ENCODE measurements at places on chromosomes 2 and 18. TPM values are rescaled to one million over a fixed set of nuclear protein-coding genes. Genes with fewer than 3 reads are reported as not detected.

The ASXL3 gene
- total RNA-seq, result 87.2 TPM

The PJVK gene
- 2.4 TPM for total RNA-seq

The LHCGR gene
- under 0.01 TPM for total RNA-seq

The ABCB11 gene
- total RNA-seq, result under 0.01 TPM

- no peak for DNase-seq
These were observed 163.7 kb upstream of the NDUFV2 start for GRCh38 chr18:8938817-8939216.

DNA sequence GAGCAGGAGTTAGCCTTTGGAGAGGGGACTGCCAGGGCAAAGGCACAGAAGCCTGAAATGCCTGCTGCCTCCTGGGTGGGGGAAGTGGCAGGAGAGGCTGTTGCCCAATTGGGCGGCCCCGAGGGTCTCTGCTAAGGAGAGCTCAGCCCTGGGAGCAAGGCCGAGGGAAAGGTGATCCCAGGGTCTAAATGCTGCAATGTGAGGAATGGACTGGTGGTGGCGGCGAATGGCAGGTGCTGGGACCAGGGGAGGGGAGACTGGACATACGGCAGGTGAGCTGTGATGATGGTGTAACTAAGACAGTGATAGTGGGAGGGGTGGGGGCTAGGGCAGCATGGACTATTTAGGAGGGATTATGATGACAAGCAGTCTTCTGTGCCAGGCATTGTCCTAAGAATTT is 104.0 kb downstream of the DYSF start:
- no peak for DNase-seq

GRCh38 chr2:185108588-185108987 is 510.3 kb downstream of the ZNF804A start:
- no peak for DNase-seq

DNA sequence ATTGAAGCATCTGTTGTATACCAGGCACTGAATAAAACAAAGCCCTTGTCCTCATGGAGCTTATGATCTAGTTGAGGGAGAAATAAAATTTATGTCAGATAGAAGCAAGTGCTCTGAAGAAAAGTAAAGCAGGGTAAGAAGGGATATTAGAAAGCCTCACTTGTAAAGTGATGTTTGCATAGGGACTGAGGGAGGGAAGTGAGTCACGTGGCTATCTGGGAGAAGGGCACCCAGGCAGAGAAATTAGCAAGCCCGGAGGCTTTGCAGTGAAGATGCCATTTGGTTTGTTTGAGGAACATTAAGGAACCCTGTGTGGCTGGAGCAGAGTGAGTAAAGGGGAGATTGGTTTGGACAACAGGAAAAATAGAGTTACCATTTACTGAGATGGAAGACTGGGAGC is 52.1 kb downstream of the RBBP8 start:
- DNase-seq, result no peak

- DNase-seq, result no peak
These were observed 117.1 kb upstream of the DTNA start for GRCh38 chr18:34592961-34593382.

GRCh38 chr2:27627963-27628766 is 647 bp downstream of the CCDC121 start:
- DNase-seq, result no peak

GRCh38 chr2:1872602-1873183 is 128.4 kb upstream of the PXDN start:
- no peak for DNase-seq

GRCh38 chr2:63003351-63003750 is 47.3 kb upstream of the OTX1 start:
- no peak for DNase-seq

DNA sequence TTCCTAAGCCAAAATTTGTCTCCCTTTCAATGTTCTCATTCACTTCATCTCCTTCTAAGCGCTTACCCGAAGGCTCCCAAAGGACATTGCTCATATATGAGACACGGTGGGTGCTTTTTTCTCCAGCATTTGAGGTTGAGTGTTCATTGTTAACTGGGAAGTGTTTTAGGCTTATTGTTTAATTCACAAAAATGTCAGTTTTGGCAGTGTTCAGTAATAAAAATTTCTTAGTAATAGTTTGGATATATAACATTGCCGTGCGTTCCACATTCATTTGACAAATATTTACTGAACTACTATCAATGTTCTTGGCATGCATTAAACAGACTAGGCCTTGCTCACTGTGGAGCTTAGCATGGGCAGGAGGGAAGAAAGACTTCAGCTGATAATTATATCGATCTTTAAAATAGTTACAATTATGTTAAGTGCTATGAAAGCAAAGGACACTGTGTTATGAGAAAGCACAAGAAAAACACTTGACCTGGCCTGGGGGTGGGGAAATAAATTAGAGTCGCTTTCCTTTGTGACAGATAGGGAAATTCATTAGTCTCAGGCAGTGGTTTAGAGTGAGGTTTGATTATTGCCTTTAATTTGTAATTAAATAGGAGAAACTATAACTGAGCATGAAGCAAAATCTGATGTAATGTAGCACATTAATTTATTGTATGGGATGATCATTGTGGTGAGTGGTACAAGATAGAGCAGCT is 82.2 kb upstream of the DOCK10 start:
- no peak for DNase-seq

DNA sequence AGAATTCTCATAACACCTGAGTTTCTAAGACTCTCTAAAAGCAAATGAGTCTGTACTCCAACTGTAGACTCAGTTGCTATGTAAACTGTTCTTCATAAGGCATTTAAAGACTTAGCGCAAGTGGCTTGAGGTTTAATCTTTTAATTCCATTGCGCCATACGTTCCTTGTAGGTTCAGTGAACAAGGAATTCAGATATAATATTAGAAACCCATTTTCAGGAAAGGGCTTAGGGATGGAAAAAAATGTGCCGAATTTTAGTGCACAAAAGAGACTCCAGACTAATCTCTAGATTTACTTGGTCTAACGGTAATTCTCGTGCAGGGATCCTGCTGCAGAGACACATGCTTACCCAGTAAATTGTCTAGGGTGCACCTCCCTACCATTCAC is 268.9 kb upstream of the TANK start:
- no peak for DNase-seq

GRCh38 chr2:119421741-119422140 is 9.9 kb upstream of the TMEM37 start:
- DNase-seq, result no peak

GRCh38 chr18:24582771-24583170 is 122.3 kb downstream of the HRH4 start:
- DNase-seq, result no peak

GRCh38 chr2:128568106-128568505 is 249.4 kb upstream of the HS6ST1 start:
- DNase-seq, result no peak

GRCh38 chr2:61733563-61733962 is 120.3 kb downstream of the FAM161A start:
- no peak for DNase-seq
